Stimulated activated CD8-positive, alpha-beta memory T cell treated with anti-CD3 and anti-CD28 coated beads, Interleukin-7, amount 100 ng/mL, for 1 hour (primary cell): ENCODE measurements at places on chromosomes 2 and 18.
A peak's percentile ranks its signal among the peaks of the same experiment; 100 is the strongest.

- no peak for DNase-seq
Observed at GRCh38 chr18:33928231-33928630, 296.5 kb downstream of the NOL4 start.

GRCh38 chr2:110748489-110748867, 16.1 kb downstream of the ACOXL start:
- peak; percentile 5 for DNase-seq

DNA sequence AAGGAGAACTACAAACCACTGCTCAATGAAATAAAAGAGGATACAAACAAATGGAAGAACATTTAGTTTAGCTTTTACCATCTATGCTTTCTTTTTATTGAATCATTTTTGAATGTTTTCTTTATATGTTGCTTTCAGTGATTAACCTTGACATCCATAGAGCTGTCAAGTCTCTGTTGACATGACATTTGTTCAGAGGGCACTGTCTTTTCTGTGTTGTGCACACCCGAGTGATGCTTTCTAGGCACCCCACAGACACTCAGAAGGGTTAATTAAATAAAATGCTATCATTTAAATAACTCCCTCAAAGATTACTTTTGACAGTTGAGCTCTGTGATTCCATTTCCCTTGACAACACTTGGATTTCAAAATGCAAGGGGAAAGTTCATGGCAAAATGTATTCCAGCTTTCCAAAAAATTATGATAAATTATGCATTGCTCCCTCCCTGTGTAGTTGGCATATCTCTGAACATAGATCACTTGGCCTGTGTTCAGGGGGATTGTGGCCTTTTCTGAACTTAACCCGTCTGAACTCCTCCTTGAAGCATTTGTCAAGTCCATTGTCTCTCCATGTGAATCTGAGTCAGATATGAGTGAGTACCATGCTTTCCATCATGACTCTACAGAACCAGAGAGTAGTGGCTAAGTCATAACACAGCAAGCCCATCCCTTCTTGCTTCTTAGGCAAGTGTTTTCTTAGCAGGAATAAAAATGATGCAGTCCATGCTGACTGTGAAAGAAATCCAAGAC, 372.6 kb downstream of the RPRM start:
- DNase-seq, result no peak

DNA sequence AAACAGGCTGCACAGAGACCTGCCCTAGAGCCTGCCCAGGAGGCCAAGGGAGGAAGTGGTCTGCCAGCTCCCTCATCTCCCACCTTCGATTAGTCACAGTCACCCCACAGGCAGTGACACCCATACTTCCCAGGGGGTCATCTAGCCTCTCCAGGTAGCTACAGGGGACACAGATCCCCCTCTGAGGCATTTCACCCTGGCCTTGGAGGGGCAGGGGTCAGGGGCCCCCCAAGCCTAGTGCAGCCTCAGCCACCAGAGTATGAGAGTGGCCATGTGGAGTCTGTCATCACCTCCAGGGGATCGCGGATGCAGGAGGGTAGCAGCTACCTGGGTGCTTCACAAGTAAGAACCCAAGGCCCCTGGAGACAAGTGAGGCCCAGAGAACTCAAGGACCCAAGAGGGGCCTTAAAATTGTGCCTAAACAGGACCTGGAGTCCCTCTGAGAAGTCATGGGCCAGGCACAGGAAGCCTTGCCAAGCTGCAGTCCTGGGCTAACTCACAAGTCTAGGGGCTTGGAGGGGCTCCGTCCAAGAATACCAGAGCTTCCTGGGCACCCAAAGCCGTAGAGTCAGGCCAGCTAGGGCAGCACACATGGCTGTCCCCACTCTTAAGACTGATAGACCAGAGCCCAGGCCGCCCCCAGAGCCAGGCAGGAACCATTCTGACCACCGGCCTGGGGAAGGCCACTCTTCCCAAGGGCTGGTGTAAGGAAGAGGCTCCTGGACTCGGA, 354.3 kb upstream of the ID2 start:
- no peak for DNase-seq

GRCh38 chr2:133296401-133296800, 271.9 kb downstream of the NCKAP5 start:
- DNase-seq, result no peak

DNA sequence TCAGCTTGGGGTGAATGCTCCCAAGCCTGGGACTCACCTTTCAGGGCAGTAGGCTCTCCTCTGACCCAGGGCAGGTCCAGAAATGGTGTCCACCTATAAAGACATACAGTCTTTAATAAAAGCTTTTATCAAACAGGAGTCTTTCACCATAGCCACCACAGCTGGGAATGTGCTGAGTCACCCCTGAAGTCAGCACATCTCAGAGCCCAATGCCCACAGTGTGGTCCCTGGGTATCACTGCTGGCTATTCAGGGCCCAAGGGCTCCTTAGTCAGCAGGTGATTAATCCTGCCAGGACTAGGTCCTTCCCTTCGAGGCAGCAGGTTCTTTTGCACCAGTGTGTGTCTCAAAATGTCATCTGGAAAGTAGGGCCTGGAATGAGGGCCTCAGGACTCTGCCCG, 181.9 kb downstream of the MEMO1 start:
- no peak for DNase-seq
